ENCODE measurements at places on chromosomes 5 and 9.
A peak's percentile ranks its signal among the peaks of the same experiment; 100 is the strongest.

DNA sequence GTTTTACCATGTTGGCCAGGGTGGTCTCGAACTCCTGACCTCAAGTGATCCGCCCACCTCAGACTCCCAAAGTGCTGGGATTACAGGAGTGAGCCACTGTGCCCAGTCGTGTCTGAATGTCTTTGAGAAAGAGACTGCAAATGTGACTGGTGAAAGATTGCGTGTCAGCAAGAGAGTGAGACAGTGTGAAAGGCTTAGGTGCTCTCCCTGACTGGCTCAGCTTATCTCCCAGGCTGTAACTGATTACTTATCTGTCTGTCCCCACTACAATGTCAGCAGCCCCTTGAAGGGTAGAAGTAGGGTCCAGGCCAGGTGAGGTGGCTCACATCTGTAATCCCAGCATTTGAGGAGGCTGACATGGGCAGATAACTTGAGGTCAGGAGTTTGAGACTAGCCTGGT, 3.4 kb upstream of the FGFR4 start:
- DNase-seq, result no peak
- no peak overlapping the region for H3K4me3 ChIP-seq
- no peak overlapping the region for H3K27ac ChIP-seq
- peaks cover 11% of the 10 kb centered on the region for H3K4me1 ChIP-seq
- H3K36me3 ChIP-seq, result no peaks in the 10 kb centered on the region

- H3K4me1 ChIP-seq, result peaks cover 49% of the 10 kb centered on the region
- no peak for DNase-seq
- no peaks in the 10 kb centered on the region for H3K27me3 ChIP-seq
- no peak overlapping the region for H3K4me3 ChIP-seq
- peaks cover 4% of the 10 kb centered on the region for H3K36me3 ChIP-seq
Measured at GRCh38 chr5:72465066-72465465, 42.1 kb downstream of the ZNF366 start.

GRCh38 chr5:56763182-56763581, 52.2 kb upstream of the MAP3K1 start:
- no peak for DNase-seq
- no peaks in the 10 kb centered on the region for H3K36me3 ChIP-seq
- H3K4me3 ChIP-seq, result no peak overlapping the region
- peak overlapping the region; percentile 26 for H3K27ac ChIP-seq
- H3K4me1 ChIP-seq, result no peaks in the 10 kb centered on the region

- H3K4me3 ChIP-seq, result no peak overlapping the region
- H3K27me3 ChIP-seq, result no peaks in the 10 kb centered on the region
- no peak for DNase-seq
Measured at GRCh38 chr9:37975639-37976038, 71.7 kb upstream of the SLC25A51 start.

DNA sequence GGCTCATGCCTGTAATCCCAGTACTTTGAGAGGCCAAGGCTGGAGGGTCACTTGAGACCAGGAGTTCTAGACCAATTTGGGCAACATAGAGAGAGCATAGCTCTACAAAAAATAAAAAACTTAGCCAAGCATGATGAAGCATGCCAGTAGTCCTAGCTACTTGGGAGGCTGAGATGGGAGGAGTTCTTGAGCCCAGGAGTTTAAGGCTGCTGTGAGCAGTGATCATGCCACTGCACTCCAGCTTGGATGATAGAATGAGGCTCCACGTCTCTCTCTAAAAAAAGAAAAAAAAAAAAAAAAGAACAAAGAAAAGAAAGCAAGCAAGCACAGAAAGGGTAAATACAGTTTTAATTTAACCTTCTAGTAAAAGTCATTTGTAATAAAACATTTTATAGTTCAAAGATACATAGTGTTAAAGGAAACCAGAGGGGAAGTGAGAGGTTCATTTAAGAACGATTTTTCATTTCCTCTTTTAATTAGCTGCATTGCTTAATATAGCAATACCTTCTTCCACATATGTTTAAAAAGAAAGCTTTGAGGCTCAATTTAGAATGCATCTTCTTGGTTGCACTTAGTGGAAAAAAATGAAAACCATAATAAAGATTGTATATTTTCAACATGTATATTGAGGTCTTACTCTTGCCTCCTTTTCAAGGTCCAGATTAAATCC, 14.9 kb downstream of the GAPT start:
- H3K27ac ChIP-seq, result no peak overlapping the region
- H3K4me1 ChIP-seq, result no peaks in the 10 kb centered on the region
- no peak for DNase-seq
- no peaks in the 10 kb centered on the region for H3K36me3 ChIP-seq
- H3K27me3 ChIP-seq, result no peaks in the 10 kb centered on the region

DNA sequence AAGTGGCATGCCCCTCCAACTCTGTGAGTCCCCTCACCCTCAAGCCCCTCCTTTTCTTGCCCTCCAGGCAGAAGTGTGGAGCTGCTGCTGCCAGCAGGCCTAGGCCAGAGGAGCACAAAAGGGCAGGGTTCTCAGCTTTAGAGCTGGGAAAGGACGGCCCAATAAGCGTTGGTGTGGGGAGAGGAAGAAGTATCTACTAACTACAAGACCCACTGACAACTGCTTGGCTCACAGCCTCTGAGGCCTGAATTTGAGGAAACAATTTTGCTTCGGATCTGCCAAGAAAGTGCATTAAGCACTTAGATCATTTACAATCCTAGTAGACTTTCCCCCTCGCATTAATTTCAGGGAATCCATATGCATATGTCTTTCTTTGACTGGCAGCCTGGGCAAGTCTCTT, 179.4 kb downstream of the SNX18 start:
- peaks cover 25% of the 10 kb centered on the region for H3K4me1 ChIP-seq
- H3K4me3 ChIP-seq, result no peak overlapping the region
- H3K36me3 ChIP-seq, result no peaks in the 10 kb centered on the region
- no peak overlapping the region for H3K27ac ChIP-seq
- no peaks in the 10 kb centered on the region for H3K27me3 ChIP-seq

DNA sequence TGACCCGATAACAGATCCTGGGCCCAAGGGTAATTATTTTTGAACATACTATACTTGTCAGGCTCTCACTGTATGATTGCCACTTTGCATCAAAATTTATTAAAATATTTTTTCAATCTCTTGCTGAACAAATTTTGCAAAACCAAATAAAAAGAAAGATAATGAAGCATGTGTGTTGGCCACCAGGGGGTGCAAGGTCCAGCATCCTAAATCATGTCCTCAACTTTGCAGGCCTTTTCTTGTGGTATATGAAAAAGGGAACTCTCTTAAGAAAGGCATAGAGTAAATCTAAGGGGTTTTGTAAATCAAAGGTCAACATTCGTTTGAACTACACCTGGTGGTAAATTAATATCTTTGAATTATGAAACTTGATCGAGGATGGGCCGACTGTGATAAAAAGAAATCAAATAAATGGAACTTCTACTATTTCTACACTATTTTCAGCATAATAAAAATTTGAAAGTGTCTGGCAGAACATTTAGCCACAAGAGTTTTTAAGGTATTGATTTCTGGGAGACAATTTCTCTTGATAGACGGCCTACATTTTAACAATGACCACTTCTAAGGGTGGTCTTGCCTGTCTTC, 676.5 kb downstream of the DMRTA1 start:
- H3K27me3 ChIP-seq, result no peaks in the 10 kb centered on the region
- DNase-seq, result peak; percentile 15
- no peak overlapping the region for H3K4me3 ChIP-seq
- H3K36me3 ChIP-seq, result no peaks in the 10 kb centered on the region
- H3K27ac ChIP-seq, result no peak overlapping the region

GRCh38 chr5:163825661-163826060, 320.2 kb downstream of the MAT2B start:
- no peaks in the 10 kb centered on the region for H3K4me1 ChIP-seq
- H3K4me3 ChIP-seq, result no peak overlapping the region
- H3K27ac ChIP-seq, result no peak overlapping the region
- H3K27me3 ChIP-seq, result no peaks in the 10 kb centered on the region
- DNase-seq, result no peak

DNA sequence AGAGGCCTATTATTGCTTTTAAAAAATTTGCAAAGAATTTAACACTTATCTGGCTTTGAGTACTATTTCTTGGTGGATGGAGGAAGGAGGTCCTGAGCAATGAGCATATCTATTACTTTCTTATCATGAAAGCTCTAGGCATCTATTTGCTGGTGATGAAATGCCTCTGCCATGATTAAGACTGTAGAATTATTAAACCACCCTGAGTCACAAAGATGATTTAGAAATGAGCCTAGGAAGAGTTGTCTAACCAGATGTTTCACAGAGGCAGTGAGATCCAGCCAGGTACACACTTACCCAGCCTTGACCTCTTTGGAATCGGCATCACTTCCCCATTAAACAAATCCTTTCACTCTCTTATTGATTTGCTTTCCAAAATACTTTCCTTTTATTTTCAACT, 304.4 kb upstream of the KIF2A start:
- no peak for DNase-seq
- no peaks in the 10 kb centered on the region for H3K36me3 ChIP-seq
- H3K27ac ChIP-seq, result no peak overlapping the region
- H3K4me1 ChIP-seq, result no peaks in the 10 kb centered on the region

DNA sequence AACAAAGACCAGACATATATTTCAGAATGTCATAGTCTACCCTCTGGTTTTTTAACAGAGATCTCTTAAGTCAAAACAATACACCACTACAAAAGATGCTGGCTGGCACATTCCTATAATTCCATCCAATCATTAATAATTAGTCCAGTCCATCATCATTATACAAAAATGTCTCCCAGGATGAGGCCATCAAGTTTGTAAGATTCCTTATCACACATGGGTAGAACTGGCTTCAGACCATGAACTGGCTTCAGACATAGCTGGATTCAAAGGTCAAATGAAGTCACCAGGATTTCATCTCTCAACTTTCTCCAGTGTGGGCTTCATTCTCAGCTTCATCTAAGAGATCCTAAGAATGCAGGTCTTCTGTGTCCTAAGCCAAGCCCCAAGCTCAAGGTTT, 147.1 kb downstream of the ENC1 start:
- no peak overlapping the region for H3K27ac ChIP-seq
- no peaks in the 10 kb centered on the region for H3K27me3 ChIP-seq
- no peaks in the 10 kb centered on the region for H3K36me3 ChIP-seq
- H3K4me1 ChIP-seq, result no peaks in the 10 kb centered on the region
- DNase-seq, result no peak
- no peak overlapping the region for H3K4me3 ChIP-seq

GRCh38 chr5:83608122-83608521, 112.5 kb downstream of the HAPLN1 start:
- H3K36me3 ChIP-seq, result no peaks in the 10 kb centered on the region
- DNase-seq, result peak; percentile 47
- H3K27ac ChIP-seq, result no peak overlapping the region
- H3K27me3 ChIP-seq, result no peaks in the 10 kb centered on the region
- H3K4me3 ChIP-seq, result no peak overlapping the region

GRCh38 chr5:180535573-180535972, 41.4 kb downstream of the CNOT6 start:
- no peak overlapping the region for H3K27ac ChIP-seq
- no peaks in the 10 kb centered on the region for H3K4me1 ChIP-seq
- peaks cover 41% of the 10 kb centered on the region for H3K36me3 ChIP-seq
- no peak overlapping the region for H3K4me3 ChIP-seq
- no peak for DNase-seq

- H3K4me1 ChIP-seq, result peaks cover 3% of the 10 kb centered on the region
- no peak for DNase-seq
- no peak overlapping the region for H3K4me3 ChIP-seq
- H3K36me3 ChIP-seq, result no peaks in the 10 kb centered on the region
- H3K27ac ChIP-seq, result no peak overlapping the region
Measured at GRCh38 chr9:107706701-107707427, 217.3 kb upstream of the KLF4 start.

DNA sequence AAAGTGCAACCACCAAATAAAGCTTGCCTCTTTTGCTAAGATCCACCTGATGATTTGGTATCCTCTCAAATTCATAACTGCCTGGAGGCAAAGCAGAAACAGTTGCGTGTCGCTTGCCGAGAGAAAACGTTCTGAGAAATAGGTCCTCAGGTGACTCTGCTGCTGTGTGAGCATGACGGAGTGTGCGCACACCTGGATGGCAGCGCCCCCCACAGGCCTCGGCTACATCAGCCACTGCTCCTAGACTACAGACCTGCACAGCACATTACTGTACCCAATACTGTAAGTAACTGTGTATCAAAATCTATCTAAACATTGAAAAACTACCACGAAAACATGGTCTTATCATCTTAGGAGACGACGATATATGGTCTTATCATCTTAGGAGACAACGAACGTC, 87.4 kb downstream of the CAMSAP1 start:
- no peaks in the 10 kb centered on the region for H3K27me3 ChIP-seq
- DNase-seq, result no peak
- no peaks in the 10 kb centered on the region for H3K4me1 ChIP-seq
- H3K36me3 ChIP-seq, result peaks cover 99% of the 10 kb centered on the region
- H3K4me3 ChIP-seq, result no peak overlapping the region

- peaks cover 17% of the 10 kb centered on the region for H3K4me1 ChIP-seq
- DNase-seq, result no peak
- H3K27ac ChIP-seq, result no peak overlapping the region
- no peaks in the 10 kb centered on the region for H3K27me3 ChIP-seq
- no peaks in the 10 kb centered on the region for H3K36me3 ChIP-seq
Measured at GRCh38 chr9:133974631-133975341, 17.3 kb downstream of the VAV2 start.

GRCh38 chr5:69129413-69129812, 35.6 kb downstream of the SLC30A5 start:
- H3K4me3 ChIP-seq, result no peak overlapping the region
- no peak overlapping the region for H3K27ac ChIP-seq
- DNase-seq, result no peak

DNA sequence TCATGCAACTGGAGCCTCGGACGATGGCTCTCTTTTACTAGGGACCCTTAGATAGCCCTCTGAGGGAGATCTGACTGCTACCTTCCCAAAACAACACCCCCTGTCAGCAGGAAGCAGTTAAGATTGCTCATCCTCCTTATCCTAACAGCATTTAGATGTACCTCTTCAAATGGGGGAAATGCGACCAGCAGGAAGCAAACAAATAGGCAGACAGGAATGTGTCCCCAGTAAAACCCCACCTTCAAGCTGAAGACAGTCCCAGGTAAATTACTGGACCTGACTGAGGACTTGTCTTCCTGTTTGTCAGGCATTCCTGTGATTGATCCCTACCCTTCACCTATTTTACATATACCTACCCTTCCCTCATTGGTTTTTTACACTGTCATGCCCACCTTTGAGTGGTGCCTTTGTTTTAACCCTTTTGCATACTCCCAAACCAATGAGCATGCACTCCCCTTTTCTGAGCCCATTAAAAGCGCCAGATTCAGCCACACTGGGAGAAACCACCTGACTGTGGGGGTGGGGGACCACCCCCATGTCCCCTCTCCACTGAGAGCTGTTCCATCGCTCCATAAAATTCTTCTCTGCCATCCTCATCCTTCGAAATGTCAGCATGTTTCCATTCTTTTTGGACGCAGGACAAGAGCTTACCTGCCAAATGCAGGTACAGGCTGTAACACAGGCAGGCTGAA, 954.0 kb upstream of the CDH6 start:
- H3K4me1 ChIP-seq, result no peaks in the 10 kb centered on the region
- H3K27ac ChIP-seq, result no peak overlapping the region

- no peak overlapping the region for H3K27ac ChIP-seq
- H3K4me1 ChIP-seq, result peaks cover 10% of the 10 kb centered on the region
- no peaks in the 10 kb centered on the region for H3K27me3 ChIP-seq
- no peaks in the 10 kb centered on the region for H3K36me3 ChIP-seq
- DNase-seq, result no peak
Measured at GRCh38 chr9:107973451-107973850, 483.9 kb upstream of the KLF4 start.
